Activated CD4-positive, alpha-beta T cell treated with anti-CD3 and anti-CD28 coated beads, Interleukin-2, amount 10 ng/mL, durations not matched to agents 24 days and 14 days (primary cell): ENCODE measurements at places on chromosomes 4 and X. TPM values are rescaled to one million over a fixed set of nuclear protein-coding genes. Genes with fewer than 3 reads are reported as not detected.

DNA sequence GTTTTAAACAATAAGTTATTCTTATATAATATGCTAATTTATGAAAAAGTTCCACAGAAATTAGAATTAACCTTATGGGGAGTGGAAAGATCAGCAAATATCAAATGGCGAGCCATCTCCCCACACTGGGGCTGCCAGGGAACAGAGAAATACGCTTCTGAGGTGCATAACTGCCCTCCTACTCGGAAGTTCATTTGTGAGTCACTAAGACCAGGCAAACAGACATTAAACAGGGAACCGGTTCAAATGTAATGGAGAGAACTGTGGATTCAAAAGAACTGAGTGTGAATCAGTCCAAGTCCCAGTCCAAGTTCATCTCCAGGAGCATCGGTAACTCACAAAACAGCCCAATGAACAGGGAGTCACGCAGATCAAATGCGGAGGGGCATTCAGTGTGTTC, 11.4 kb upstream of the S100G start:
- no peak overlapping the region for H3K4me3 ChIP-seq
- H3K27ac ChIP-seq: no peak overlapping the region
- no peaks in the 10 kb centered on the region for H3K27me3 ChIP-seq
- H3K36me3 ChIP-seq: peaks cover 1% of the 10 kb centered on the region

GRCh38 chrX:2566055-2566454, 65.3 kb upstream of the DHRSX start:
- H3K36me3 ChIP-seq: no peaks in the 10 kb centered on the region
- no peak for DNase-seq
- H3K4me1 ChIP-seq: no peaks in the 10 kb centered on the region
- no peak overlapping the region for H3K27ac ChIP-seq

- H3K27ac ChIP-seq: no peak overlapping the region
- no peak overlapping the region for H3K4me3 ChIP-seq
- DNase-seq: no peak
- no peaks in the 10 kb centered on the region for H3K27me3 ChIP-seq
- no peaks in the 10 kb centered on the region for H3K4me1 ChIP-seq
- no peaks in the 10 kb centered on the region for H3K36me3 ChIP-seq
Measured at GRCh38 chrX:12563121-12563520, 228.1 kb upstream of the PRPS2 start.

DNA sequence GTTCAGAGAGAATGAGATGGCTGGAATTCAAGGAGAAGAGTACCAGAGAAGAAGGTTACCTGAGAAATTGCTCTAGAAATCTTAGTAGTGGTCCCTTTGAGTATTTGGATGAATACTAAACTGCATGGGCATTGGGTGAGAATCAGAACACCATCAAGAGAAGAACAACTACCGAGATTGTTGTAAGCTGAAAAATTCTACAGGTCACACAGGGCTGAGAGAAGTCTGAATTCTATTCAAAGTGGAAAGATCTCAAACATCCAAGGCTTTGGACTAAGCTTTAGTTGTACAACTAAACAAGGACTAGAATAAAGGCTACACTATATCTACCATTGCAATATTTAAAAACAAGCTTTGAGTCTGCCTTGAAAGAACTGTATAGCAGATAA, 40.8 kb downstream of the LRBA start:
- no peak overlapping the region for H3K27ac ChIP-seq
- H3K4me3 ChIP-seq: no peak overlapping the region
- H3K36me3 ChIP-seq: peaks cover 7% of the 10 kb centered on the region
- H3K27me3 ChIP-seq: no peaks in the 10 kb centered on the region
- H3K4me1 ChIP-seq: peaks cover 40% of the 10 kb centered on the region
- no peak for DNase-seq

Gene DCAF8L2
- not detected in 2 replicates for total RNA-seq

Gene ANAPC4
- total RNA-seq: 37.4 and 42.1 TPM in 2 replicates

Gene CENPVL1
- total RNA-seq: not detected in 2 replicates

Gene PDGFC
- total RNA-seq: not detected in 2 replicates
